ENCODE measurements at places on chromosomes 6 and 20.

DNA sequence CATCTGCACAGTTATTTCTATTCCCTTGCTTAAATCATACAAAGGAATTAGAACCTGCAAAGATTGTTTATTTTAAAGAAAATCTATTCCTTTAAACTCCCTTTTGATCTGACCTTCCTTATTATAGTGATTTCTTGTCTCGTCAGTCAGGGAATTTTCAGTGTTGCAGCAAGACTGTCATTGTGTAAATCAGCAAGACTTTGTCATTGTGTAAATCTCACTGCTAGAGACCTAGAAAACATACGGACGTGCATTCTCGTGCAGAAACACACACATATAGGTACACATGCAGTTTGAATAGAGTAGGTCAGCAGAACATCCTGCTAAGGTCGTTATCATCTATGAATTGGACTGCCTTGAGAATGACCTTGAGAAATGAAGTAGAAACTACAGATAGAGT, 6.2 kb upstream of the SGK1 start:
- DNase-seq: no peak

DNA sequence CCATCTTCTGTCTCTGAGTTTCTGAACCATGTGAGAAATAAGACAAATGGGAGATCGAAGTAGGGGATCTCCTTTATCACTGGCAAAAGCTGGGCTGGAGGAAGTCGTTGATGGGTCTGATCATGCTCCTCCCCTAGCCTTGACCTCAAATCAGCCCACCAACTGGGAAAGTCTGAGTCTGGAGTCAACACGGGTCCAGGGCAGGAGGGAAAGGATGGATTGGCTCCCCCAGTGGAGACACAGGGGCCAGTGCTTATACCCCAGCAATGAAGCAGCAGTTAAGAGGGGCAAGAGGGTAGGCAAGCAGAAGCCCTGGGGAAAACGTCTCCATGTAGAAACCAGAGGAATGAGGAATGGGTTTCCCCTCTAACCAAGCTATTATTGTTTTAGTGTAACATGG, 152.6 kb downstream of the TBC1D7 start:
- no peak for DNase-seq

GRCh38 chr20:19335916-19336315, 123.5 kb downstream of the SLC24A3 start:
- no peak for DNase-seq

- no peak for DNase-seq
Observed at GRCh38 chr6:13428583-13429405, 58.6 kb downstream of the GFOD1 start.

DNA sequence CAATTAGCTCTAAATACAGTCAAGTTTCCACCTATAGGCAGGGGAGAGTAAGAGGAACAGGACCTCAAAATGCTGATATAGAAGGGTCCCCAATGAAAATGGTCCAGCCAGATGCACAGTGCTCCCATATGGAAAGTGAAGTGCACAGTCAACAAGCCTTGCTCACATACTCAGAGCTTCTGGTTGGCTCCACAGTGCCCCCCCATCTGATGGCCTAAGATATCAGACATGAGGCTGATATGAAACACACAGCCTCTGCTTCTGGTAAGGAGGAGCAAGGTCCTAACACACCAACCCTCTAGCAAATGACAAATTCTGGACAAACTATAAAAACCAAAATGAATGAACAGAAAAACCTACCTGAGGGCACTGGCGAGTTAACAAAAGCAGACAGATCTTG, 111.4 kb upstream of the EMILIN3 start:
- DNase-seq: no peak

DNA sequence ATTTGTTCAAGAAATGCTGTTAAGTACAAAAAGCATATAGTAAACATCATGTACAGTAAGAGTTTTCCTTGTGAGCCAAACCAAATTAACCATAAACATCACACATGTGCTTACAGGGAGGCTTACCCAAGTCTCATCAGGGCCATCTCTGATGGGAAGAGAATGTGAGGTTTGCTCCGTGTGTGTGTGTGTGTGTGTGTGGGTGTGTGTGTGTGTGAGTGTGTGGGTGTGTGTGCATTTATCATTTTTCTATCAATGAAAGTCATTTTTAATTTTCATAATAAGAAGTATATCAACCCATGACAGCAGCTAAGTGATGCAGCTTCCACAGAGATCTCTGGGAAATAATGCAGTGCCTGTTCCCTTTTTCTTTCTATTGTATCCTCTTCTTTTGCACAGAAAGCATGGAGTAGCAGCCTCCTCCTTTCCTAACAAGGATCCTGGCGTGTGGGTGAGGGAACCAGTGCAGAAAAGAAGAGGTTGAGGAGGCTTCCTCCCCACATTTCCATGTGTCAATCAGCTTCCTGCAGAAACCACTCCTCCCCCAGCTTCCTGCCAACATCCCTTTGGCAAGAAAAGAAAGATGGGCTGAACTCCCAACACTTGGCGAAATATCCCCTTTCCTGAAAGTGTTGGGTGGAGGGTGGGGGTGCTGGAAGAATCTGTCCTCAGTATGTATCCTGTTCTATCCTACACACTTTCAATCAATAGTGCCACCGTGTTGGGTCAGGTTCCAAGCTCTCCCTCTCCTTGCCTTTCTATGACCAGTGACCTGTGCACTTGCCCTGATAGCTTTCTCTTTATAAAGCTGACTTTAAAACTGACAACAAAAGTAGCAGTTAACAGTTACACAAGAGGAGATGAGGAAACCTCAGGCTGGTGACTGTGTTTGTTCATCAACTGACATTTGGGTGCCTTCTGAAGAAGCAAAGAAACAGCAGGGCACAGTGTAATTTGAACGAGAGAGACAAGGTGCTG, 251.8 kb upstream of the CITED2 start:
- DNase-seq: no peak

- no peak for DNase-seq
Observed at GRCh38 chr6:107666981-107667601, 157.0 kb downstream of the SCML4 start.

DNA sequence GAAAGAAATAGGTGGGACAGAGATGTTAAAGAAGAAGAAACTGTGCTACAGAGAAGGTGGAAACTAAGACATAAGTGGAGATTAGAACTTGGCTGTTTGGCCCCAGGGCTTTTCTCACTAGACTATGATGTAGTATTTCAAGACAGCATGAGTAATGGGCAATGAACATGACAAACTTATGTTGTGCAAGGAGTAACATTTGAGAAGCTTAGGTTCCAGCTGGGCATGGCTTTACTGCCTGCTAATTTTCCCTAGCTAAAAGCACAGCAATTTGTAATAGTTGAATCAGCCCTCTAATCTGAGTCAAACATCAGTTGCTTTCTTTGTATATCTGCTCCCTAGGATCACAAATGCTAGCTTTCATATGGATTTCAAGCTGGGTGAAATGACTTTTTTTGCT, 294.3 kb upstream of the BMP2 start:
- DNase-seq: no peak

- DNase-seq: no peak
Observed at GRCh38 chr6:157233156-157233555, 90.2 kb downstream of the TMEM242 start.

- no peak for DNase-seq
Observed at GRCh38 chr20:53773792-53774401, 180.3 kb upstream of the ZNF217 start.

- DNase-seq: no peak
Observed at GRCh38 chr6:54861905-54862616, 15.5 kb downstream of the FAM83B start.

DNA sequence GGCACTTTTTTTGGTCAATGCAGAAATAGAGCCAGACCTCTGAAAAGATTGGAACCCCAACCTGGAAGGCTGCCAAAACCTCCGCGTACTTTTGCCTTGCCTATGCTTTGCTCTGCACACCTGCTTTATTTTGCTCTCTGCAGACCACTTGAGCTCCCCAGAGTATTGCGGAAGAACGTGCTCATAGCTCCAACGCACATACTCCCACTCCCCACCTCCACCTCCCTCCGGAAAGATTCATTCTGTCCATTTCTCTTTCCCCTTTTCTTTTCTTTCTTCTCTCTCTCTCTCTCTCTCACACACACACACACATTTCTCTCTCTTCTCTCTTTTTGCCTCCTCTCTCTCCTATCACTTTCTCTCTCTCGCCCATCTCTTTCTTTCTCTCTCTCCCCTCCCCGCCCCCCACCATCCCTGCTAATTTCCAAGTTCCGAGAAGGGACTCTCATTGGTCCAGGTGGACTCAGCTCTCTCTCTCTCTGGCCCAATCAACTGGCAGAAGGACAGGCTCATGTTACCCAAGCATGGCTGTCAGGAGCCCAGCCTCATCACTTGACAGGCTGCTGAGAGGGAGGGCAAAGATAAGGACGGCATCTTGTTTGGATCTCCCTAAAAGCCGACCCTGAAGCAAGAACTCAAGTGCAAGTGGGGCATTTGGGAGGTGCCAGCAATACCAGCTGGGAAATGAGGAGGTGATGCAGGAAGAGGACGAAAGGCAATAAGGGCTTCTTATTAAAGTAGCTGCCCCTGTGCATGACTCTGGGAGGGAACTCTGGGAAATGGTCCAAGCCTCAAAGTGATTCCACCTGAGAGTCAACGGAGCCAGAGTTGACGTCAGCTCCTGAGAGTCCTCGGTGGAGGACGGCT, 246.1 kb downstream of the LY86 start:
- no peak for DNase-seq

DNA sequence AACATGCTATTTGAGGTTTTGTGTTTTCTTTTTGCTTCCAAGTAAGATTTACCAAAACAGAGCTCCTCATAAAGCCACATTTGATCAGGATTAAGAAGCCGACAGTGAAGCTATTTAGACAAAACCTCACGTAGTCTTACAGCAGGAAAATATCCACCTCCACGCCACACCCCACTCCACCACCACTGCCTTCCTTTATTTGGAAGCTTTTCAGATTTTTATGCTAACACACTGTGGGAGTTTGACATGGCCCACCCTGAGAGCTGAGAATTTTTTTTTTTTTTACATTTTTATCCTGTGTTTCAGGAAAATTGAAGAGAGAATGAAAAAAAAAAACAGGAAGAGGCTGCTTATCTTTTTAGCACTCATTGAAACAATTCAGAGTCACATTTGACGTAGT, 104.8 kb upstream of the MC3R start:
- no peak for DNase-seq

DNA sequence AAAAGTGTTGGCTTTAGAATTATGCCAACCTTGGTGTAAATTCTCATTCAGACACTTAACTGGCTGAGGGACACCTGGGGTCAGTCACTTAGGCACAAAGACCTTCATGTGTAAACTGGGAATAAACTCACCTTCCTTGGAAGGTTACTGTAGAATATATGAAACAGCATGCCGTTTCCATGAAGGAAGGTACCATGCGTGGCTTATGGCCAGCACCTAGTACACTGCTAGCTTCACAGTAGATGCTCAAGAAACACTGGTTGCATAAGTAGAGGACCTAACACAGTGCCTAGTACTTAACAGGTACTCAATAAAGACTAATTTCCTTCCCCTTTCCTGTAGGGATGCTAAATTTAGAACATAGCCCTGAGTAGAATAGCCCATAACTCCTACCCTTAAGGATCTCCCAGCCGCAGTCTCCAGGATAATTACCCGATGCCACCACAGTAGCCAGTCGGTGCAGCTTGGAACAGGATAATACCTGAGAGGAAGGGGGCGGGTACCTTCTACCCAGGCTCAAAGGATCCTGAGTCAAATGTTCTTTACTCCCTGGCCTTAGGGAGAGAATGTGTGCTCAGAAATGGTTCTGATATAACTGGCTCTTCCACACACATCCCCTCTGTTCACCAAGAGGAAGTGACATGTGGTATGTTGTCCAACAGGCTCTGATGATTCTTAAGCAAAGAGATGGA, 3.6 kb downstream of the BCL2L1 start:
- no peak for DNase-seq

- no peak for DNase-seq
Observed at GRCh38 chr20:33693741-33694638, 7.8 kb upstream of the E2F1 start.

GRCh38 chr20:41509316-41510200, 108.6 kb downstream of the CHD6 start:
- no peak for DNase-seq

DNA sequence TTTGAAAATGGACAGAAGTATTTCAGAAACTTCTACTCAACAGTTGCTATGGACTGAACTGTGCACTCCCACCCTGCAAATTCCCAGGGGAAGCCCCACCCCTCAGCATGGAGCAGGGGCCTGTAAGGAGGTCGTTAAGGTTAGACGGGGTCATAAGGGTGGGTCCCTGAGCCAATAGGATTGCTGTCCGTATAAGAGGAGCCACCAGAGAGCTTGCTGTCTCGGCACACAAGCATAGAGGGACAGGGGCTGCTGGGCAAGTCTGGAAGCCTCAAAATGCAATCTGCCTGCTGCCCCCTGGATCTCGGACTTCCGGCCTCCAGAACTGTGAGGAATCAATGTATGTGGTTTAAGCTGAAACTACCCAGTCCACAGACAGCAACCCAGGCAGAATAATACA, 37.4 kb upstream of the AFDN start:
- no peak for DNase-seq

Measured in renal cortex interstitium (tissue), 15 donors.